IPS DF 6.9 (cell line): ENCODE measurements at places on chromosomes 13 and 19.

- DNase-seq: no peak
Observed at GRCh38 chr13:31769575-31769974, 30.2 kb downstream of the RXFP2 start.

DNA sequence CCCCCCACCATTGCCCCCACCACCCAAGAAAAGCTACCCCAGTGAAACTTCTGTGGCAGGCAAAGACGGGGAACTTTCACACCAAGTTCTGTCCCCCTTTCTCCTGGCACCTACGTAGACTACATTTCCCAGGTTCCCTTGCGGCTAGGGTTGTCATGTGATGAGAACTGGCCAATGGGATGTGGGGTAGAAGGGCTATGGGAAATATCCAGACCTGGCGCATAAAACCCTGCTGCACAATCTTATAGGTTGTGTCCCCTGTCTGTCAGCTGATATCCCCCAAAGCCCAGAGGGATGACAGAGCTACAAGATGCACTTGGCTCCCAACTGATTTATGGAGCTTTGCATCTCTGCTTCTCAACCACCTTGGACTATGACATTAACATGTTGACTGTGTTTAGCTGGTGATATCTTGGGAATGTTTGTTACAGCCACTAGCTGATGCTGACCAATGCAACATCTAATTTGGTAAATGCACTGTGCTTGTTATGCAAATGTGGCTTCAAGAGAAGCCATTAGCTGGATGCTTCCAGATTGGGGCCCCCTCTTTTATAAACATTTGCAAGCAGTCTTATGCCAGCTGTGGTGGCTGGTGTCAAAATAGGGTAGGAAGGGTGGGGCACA is 6.1 kb downstream of the SH2D3A start:
- DNase-seq: no peak

DNA sequence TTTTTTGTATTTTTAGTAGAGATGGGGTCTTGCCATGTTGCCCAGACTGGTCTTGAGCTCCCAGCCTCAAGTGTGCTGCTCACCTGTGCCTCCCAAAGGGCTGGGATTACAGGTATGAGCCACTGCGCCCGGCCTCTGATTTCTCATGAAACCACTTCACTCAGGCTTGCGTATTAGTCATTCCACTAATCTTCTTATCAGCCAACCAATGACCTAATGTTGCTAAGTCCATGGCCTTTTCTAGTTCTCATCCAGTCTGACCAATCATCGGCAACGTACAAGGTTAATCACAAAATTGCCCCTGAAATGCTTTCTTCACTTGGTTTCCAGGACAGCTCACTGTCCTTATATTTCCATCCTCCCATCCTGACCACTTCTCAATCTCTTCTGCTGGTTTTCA is 605.3 kb upstream of the SLC10A2 start:
- no peak for DNase-seq

- DNase-seq: no peak
Observed at GRCh38 chr13:93625536-93625935, 398.9 kb downstream of the GPC6 start.

- no peak for DNase-seq
Observed at GRCh38 chr13:20258208-20258962, 26.3 kb upstream of the GJB6 start.

GRCh38 chr13:44140888-44141724 is 232.5 kb upstream of the SERP2 start:
- DNase-seq: no peak

GRCh38 chr13:59706101-59706976 is 457.4 kb downstream of the DIAPH3 start:
- no peak for DNase-seq

GRCh38 chr13:31947105-31947504 is 84.5 kb upstream of the FRY start:
- DNase-seq: no peak

- DNase-seq: no peak
Observed at GRCh38 chr19:42095814-42096230, 19.9 kb downstream of the ZNF574 start.

DNA sequence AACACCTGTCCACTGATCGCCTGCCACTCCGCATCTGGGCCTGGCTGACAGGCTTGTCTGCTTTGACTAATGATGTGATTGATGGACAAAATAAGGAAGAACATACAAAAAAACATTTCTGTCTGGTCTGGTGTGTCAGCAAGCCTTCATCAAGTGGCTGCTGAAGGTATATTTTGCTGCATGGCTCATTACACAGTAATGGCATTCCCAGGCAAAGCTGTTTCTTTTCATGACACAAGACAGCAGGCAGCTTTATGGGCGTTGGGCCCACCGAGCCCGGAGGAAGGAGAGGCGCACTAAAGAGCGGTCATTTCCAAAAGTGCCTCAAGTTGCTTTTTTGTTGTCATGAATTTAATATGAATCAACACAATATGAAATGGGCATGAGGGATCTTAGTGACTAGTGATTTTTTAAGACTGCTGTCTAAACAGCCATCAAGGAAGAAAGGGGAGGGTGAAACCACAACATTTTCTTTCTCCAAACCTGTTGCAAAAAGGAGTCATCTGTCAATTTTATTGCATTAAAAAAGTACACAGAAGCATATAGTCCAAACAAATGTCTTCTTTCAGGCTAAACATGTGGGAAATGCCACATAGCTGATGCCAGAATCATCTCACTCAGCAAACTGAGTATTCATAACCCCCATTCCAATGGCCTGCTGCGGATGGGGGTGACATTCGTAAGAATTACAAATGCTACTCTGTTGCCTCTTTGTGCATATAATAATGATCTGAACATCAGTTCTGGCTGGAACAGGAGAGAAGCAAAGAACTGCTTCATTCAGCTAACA is 476.6 kb downstream of the ZNF536 start:
- DNase-seq: no peak

DNA sequence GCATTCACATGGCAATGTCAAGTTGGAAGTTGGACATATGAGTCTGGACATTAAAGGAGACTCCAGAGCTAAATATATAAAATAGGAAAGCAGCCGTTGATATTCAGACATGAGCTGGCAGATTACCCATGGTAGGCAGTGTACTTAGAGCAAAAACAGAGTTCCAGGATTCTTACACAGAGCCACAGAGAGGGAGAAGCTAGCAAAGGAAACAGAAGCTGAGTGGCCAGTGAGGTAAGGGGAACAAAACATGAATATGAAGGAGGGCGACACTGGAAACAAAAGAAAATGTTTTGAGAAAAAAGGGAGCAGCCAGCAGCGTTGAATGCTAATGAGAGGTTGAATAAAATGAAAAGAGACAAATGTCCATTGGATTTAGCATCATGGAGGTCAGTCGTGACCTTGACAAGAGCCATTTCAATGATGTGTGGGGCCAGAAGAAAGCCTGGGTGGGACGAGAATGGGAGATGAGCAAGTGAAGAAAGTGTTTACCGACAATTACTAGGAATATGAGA is 198.4 kb downstream of the POU4F1 start:
- DNase-seq: no peak

DNA sequence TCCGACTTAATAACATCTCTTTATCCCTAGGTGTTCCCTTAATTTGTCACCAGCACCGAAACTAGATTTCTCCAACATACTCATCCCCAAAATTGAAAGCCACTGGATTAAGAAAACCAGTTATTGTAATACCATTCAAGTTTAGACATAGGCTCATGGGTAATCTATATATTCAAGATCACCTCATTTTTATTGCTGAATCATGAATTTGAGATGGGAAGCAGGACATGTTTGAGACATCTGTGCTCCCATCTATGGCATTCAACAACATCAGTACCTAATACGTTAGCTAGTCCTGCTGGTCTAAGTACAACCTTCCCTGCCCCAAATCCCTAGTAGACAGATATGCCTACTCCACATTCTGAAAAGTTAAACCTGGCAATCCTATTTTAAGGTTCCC is 820.6 kb downstream of the PCDH9 start:
- DNase-seq: no peak

DNA sequence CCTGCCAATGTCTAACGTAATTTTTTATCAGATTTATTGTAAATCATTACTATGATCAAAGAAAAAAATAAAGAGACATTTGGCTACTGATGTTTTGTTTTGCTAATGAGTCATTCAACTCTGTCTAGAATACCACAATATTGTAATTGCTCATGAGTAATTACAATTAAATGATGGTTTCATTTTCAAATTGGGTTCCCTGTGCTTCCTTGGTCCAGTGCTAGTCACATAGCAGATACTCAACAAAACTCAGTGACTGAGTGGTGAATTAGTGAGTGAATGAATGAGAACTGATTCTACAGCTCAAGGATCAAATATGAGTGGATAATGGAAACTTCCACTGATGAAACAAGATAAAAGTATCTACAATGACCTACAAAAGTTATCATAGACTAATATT is 304.7 kb downstream of the POU4F1 start:
- no peak for DNase-seq

DNA sequence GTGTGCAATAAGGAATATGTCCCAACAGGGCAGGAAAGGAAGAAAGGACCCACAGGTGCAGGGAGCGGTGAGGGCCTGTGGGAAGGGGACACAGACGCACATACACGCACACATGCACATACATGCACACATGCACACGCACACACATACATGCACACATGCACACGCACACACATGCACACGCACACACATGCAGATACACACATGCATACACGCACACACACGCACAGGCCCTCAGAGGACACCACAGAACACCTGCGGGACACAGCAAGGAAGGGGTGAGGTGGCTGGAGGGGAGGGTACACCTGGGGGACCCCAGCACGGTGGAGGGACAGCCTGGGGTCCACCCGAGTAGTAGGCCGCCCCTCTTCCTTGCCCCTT is 12.9 kb downstream of the PIP5K1C start:
- no peak for DNase-seq

DNA sequence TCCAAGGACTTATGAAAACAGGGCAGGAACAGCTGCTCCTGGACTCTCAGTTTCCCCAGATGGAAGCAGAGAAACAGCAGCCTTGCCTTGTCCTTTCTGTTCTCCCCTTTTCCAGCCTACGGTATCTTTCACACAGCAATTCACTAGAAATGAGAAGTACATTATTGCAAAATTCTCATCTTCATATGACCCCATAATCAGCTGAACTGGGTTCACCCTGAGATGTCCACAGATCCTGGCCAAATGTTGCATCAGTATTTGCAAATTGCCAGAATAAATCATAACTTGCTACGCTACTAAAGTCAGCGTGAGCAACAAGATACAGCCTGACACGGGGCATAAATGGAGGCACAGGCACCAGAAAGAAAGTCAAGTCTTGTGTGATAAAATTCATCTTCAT is 16.1 kb downstream of the VSTM1 start:
- no peak for DNase-seq

- DNase-seq: no peak
Observed at GRCh38 chr13:44155422-44156293, 218.0 kb upstream of the SERP2 start.

DNA sequence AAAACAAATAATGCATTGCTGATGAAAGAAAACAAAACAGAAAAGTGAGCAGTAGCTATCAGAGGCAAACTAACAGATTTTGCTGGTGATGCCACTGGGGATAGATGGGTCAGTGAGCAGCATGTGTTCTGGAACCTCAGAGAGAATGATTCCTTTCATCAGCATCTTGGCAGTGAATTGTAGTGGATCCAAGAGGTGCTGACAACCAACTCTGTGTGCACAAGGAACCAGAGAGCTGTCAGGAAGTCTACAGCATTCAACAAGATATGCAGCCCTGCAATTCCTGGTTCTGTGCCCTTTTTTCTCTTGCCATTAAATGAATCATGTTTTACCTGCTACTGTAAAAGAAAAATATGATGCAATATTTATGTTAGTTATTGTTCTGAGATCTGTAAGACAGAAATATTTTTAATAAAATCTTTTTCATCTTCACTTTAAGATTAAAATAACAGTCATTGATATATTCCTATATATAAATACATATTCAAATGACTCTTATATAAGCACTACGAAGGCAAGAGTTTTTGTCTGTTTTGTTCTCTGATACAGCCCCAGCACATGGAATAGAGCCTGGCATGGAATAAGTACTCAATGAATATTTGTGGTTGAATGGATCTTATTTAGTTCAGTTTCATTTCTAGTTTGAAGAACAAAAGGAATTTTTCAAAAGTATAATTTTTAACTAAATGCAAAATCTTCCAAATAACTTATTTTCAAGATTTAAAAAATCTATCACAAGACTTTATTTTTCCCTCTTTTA is 80.8 kb downstream of the FREM2 start:
- DNase-seq: no peak

DNA sequence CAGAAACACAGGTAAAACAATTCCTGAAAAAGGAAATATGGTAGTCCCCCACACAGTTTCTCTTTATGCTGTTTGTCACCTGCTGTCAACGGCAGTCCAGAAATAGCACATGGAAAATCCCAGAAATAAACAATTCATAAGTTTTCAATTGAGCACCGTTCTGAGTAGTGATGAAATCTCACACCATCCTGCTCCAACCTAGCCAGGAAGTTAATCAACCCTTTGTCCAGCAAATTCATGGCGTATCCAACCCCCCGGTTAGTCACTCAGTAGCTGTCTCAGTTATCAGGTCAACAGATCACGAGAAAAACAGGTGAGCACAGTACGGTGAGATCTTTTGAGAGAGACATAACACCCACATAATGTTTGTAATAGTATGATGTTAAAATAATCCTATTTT is 74.2 kb downstream of the TUBGCP3 start:
- DNase-seq: no peak

- no peak for DNase-seq
Observed at GRCh38 chr19:58117841-58118575, 20.0 kb upstream of the ZSCAN18 start.

GRCh38 chr13:52707375-52707774 is 32.2 kb downstream of the CNMD start:
- no peak for DNase-seq

DNA sequence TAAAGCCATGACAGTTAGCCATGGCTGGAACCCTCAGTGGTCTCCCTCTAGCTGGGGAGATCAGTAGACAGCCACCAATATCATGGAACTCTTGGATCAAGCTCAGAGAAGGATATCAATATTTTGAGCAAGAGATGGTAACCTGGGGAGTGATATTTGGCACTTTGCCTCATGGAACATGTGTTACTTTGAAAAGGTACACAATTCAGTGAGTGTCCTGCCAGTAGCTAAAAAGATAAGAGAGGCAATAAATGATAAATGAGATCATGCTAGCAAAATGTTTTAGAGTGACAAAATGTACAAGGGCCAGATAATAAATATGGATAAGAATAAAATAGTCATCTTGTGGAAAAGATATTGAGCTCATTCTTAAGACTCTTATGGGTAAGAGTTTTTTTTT is 1618.7 kb downstream of the OLFM4 start:
- DNase-seq: no peak

GRCh38 chr13:42792154-42792553 is 10.8 kb downstream of the FAM216B start:
- DNase-seq: no peak

GRCh38 chr13:32213626-32214025 is 101.5 kb downstream of the ZAR1L start:
- DNase-seq: no peak

GRCh38 chr19:55855160-55855559 is 18.8 kb downstream of the NLRP4 start:
- DNase-seq: no peak

- no peak for DNase-seq
Observed at GRCh38 chr19:48456864-48457263, 1.5 kb downstream of the KCNJ14 start.

- no peak for DNase-seq
Observed at GRCh38 chr13:93023929-93024328, 202.7 kb upstream of the GPC6 start.
